ENCODE measurements at places on chromosomes 5 and 9. TPM values are rescaled to one million over a fixed set of nuclear protein-coding genes. Genes with fewer than 3 reads are reported as not detected.

The ZNF462 gene
- 8.0 TPM for total RNA-seq

The PCDHB9 gene
- total RNA-seq = not detected

The LECT2 gene
- not detected for total RNA-seq

The PRR16 gene
- 0.39 TPM for total RNA-seq

The ANKRD34B gene
- not detected for total RNA-seq

The PCDHGA7 gene
- total RNA-seq = 0.86 TPM

The CCL28 gene
- 1.7 TPM for total RNA-seq

The PCDHB11 gene
- total RNA-seq = not detected

The FOXD4 gene
- 0.65 TPM for total RNA-seq

The PKN3 gene
- total RNA-seq = 7.6 TPM

The AGXT2 gene
- not detected for total RNA-seq

The SEMA4D gene
- total RNA-seq = 1.6 TPM

The DDX4 gene
- not detected for total RNA-seq

The ANXA1 gene
- 655 TPM for total RNA-seq

The FAM78A gene
- total RNA-seq = 0.49 TPM

The FCHO2 gene
- total RNA-seq = 4.7 TPM

The IL9 gene
- not detected for total RNA-seq

The FBN2 gene
- total RNA-seq = 51.2 TPM

The POLE3 gene
- total RNA-seq = 70.5 TPM

The PGM5 gene
- not detected for total RNA-seq

The ZMAT2 gene
- total RNA-seq = 29.0 TPM

The LRRTM2 gene
- not detected for total RNA-seq

The PCDHGA9 gene
- 0.70 TPM for total RNA-seq

The TMEM171 gene
- 1.6 TPM for total RNA-seq

The C9orf50 gene
- not detected for total RNA-seq

The CLINT1 gene
- total RNA-seq = 56.9 TPM

The EIF4EBP3 gene
- 6.4 TPM for total RNA-seq

The KCNN2 gene
- total RNA-seq = not detected

The GDA gene
- 0.23 TPM for total RNA-seq

The NKD2 gene
- not detected for total RNA-seq

The LRRC14B gene
- not detected for total RNA-seq

The FOXD4L5 gene
- not detected for total RNA-seq

The SIT1 gene
- total RNA-seq = not detected

The SH3GL2 gene
- total RNA-seq = not detected

The FST gene
- 230 TPM for total RNA-seq

The BSPRY gene
- total RNA-seq = not detected

The KIF27 gene
- total RNA-seq = 1.4 TPM

All from hair follicular keratinocyte (primary cell).